NCI-H2107 (cell line): ENCODE measurements at places on chromosomes 5 and 9.

GRCh38 chr9:127053057-127053821, 69.2 kb downstream of the ANGPTL2 start:
- DNase-seq = no peak

- no peak for DNase-seq
Observed at GRCh38 chr9:3004572-3004971, 160.7 kb upstream of the PUM3 start.

- DNase-seq = no peak
Observed at GRCh38 chr5:33933723-33934169, 2.4 kb upstream of the RXFP3 start.

- no peak for DNase-seq
Observed at GRCh38 chr9:127846443-127847177, 7.8 kb downstream of the ENG start.

- DNase-seq = no peak
Observed at GRCh38 chr9:129245276-129245675, 67.2 kb upstream of the IER5L start.

DNA sequence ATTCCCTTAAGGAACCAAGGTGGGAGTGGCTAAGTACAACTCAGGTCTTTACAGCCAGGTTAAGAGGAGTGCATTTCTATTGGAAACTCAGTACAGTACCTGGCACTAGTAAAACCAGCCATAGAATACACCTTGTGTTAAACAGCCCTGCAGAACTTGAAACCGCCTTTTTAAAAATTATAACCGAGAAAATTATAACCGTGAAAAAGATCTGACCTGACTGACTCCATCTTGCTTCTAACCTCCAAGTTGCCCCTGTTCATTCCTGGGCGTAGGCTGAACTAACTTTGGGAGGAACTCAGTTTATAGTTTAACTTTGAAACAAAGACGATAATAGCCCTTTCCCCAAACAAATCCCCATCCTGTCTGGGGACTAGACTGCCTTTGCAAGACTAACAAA, 132.3 kb downstream of the SUSD1 start:
- no peak for DNase-seq

- DNase-seq = no peak
Observed at GRCh38 chr9:94638335-94639060, 820 bp downstream of the FBP1 start.

DNA sequence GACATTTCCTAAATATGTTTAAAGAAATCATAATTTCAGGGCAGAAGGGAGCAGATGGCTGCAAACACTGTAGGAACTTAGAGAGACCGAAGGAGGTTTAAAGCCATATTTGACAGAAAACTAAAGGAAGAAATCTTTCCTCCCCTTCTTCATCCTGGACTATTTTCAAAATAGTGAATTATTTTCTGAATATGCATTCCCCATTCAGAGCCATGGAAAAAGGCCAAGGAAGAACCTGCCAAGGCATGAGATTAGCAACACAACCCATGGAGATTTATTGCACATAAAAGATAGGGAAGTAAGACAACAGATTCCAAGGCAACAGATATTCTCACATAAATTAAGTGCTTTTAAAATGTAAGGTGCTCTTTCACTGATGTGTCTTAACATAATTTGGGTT, 233.3 kb upstream of the ADAMTS16 start:
- DNase-seq = no peak

DNA sequence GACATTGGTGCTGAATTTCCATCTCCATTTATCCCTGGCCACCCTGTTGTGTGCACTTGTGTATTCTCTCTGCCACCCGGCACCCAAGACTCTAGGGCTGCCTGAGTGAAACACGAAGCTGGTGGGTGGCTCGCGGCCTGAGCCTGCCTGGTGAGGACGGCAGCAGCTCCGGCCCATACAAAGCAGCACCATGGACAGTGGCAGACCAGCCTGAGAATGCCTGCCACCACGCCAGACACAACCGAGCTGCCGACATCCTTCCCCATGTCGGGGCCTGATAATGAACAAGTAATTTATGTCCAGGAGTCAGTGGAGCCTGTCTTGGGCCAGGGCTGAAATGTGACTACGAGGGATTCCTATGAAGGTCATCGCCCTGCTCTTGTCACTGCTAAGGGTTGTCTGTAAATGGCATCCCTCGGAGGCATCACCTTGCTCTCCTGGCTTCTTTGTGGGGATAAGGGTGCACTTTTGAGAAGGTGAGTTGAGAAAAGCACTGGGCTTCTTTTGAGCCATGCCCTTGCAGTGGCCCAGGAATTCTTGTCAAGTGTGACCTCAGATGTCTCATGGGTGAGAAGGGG, 175.7 kb downstream of the MELK start:
- DNase-seq = no peak

GRCh38 chr9:135614821-135615665, 24.3 kb downstream of the GLT6D1 start:
- DNase-seq = no peak

- DNase-seq = peak; percentile 19
Observed at GRCh38 chr9:95171001-95171400, 146.5 kb downstream of the FANCC start.

DNA sequence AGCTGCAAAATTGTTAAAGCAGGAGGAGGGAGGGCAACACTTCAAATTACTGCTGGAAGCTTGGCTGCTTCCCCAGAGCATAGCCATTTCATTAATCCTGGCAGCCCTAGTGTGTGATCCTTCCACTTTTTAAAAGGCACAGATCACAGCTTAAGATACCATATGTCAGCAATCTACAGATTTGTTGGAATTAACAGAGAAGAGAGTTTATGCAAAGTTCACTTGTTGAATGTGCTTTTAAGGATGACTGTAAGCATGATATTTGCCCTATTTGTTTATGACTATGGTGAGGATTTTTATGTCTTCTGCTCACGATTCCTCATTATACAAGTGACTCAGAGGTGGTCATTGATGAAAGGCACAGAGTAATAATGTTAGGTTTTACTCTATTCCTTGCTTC, 156.0 kb upstream of the CDKN2B start:
- no peak for DNase-seq
